ENCODE measurements at places on chromosomes 11 and 22.
A peak's percentile ranks its signal among the peaks of the same experiment; 100 is the strongest.

DNA sequence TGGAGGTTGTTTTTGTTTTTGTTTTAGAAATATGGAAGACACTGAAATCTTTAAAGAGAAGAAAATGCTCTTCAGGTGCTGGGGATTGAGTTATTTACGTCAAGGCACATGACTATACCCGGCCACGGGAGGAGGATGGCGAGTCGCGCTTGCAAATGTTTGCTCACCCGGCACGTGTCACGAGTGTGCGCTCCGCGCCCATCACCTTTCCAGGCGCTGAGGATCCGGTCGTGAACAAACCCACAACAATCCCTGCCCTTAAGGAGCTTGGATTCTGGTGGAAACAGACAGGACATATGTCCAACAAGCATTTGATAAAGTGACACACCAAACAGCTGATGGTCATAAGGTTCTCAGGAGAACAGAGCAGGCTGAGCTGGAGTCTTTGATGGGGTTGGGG lies 715.5 kb downstream of the BRD1 start:
- no peak for DNase-seq

- no peak for DNase-seq
These were observed 75.5 kb downstream of the MICAL2 start for GRCh38 chr11:12185914-12186313.

GRCh38 chr22:47310601-47311000 lies 548.2 kb downstream of the TBC1D22A start:
- DNase-seq = no peak

DNA sequence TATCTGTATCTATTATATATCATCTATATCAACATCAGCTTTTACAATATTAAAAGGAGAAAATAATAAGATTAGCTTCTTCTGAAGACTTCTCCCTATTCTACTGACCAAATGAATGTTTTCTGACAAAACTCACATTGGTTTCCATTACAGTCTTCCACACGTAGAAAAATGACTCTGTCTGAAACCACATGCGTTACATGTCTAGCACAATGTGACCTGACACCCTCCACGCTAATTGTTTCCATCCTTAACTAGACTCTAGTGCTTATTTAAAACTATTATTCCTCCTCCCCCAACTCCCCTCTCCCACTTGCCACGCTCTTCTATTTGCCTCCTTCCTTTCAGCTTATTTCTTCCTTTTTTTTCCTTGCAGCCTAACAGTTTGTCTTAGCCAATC lies 172.1 kb downstream of the ADAMTS15 start:
- DNase-seq = no peak

DNA sequence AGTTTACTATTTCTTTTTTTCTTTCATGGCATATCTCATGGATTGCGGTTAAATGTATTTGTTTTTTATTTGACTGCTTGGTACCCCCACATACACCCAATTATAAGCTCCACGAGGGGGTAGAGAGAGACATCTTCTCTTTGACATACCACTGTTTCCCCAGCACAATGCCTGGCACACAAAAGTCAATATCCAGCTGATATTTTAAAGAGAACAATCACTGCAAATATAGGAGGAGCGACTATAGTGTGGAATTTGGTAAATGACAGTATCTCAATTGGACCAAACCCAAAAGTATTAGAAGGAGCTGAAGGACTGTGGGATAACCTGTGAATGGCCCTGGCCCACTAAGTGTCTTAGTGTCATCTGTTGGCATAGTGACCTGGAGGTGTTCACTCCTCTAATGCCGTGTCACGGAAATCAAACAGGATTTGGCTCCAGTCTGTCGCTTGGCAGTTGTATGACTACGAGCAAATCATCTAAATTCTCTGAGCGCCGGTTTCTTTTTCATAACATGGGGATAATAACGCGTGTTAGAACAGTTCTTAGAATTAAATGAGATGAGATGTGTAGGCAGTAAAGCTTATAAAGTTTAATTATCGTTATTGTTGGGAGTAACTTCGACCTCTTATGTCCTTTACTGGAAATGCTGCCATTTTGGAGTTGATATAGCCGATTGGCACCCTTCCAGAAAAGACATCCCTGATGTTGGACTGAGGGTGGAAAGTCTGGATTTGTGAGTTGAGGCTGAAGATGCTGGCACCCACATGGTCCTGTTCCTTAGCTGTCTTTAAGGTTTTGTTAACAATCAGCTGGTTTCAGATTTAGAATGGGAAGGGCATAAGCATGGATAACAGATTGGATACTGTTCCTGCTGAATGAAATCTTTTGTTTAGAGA lies 144.5 kb downstream of the DBX1 start:
- no peak for DNase-seq

GRCh38 chr22:19478901-19479354 lies at the start of gene UFD1:
Gene UFD1, minus strand, starts transcription at chr22:19479193. Its CDS starts 108 bp downstream, at chr22:19479085.
- peak; percentile 59 for DNase-seq

- no peak for DNase-seq
These were observed 891.3 kb downstream of the OPCML start for GRCh38 chr11:132640952-132641351.

DNA sequence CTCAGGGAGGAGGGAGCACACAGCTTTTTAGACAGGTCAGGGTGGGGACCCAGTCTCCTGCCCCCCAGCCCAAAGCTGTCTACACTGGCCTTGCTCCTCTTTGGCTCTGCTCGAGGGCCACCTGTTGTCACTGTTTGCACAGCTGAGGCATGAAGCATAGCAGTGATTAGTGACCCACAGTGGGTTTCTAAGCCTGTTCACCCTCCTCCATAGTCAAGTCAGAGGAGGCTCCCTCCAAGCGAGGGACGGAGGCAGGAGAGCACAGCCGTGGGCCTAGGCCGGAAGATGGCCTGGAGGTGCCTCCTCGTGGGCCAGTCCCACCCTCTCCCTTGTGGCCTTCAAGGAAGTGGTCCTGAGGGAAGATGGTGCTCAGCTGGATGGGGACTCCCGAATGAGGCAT lies 241.1 kb downstream of the GRIK4 start:
- DNase-seq = no peak

DNA sequence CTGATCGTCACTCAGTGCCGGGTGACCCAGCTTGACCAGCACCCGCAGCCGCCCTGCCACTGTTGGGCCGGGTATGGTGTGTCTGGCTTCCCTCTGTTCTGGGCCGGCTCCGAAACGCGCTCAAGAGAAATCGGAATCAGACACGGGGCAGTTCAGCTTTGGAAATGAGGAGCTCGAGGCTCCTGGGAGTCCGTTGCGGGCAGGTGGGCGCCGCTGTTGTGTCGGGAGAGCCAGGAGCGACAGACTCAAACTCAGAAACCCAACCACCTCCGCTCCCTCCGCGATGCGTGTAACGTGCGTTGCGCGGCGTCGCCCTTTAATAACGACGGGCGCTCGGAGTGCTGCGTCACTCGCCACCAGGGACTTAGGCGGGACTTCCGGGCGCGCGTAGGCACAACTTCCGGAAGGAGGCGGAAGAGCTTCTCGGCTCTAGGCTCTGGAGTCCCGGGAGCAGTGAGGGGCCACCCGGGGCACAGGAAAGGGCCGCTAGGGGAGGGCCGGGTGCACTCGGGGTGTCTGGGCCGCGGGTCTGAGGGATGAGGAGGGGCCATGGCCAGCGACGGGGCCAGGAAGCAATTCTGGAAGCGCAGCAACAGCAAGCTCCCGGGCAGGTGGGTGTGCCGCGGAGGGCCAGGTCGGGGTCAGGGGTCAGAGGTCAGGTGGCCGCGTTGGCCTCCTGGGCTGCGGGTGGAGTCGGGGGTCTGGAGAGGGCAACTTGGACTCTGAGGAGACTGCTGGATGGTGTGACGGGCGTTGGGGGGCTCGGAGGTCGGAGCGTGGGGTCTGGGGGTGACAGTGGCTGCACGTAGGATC lies at the start of gene TBC1D22A:
Gene TBC1D22A (plus strand): TSS at position 413 of the 813 bp plus-strand sequence. CDS start 137 bp downstream, at position 550.
- DNase-seq = peak; percentile 93

DNA sequence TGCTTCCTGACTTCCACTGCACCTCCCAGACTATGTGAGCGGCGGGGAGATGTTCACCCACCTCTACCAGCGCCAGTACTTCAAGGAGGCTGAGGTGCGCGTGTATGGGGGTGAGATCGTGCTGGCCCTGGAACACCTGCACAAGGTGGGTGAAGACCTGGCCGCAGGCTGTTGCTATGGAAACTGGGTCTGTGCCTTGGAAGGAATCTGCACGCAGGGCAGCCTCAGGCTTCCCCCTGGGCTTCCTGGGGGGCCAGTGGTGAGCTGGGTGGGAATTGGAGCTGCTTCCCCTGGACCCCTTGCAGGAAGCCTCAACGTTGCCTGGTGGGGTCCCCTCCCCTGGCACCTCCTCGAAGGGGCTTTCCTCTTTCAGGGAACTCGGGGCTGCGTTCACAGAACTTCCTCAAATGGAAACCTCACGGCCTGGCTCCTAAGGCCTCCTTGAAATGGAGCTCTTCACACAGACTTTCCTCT lies 1.5 kb downstream of the RPS6KA4 start:
- DNase-seq = no peak

GRCh38 chr11:32430568-32431381 lies 4.6 kb downstream of the WT1 start:
- DNase-seq = no peak

GRCh38 chr22:20093418-20094196 lies 13.6 kb downstream of the DGCR8 start:
- DNase-seq = no peak

DNA sequence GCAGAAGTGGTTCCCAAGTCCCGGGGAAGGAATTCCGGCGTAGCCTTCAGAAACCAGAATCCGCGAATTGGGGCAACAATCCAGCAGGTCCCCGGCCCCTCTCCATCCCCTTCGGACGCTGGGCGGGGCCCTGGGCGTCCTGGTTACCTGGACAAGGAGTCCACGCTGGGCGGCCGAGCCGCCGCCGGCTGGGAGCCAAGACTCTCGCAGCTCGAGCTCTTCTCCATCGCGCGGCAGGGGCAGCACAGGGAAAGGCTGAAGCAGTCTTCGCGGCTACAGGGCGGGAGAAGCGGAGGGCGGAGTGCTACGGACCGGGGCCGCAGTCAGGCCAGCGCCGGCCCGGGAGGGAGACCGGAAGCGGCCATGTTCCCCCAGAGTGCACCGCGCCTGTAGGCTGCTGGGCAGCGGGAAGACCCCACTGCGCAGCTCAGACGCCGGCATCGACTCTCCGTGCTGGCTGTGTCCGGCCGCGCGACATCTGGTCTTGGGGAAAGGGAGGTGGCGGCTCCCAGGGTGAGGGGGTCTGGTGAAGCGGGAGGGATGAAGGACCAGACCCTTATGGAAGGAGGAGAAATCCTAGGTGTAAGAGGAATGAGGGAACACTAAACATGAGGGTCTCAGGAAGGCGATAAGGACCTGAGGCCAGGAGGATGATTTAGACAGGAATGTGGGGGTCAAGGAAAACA lies at the start of gene MTMR2:
Gene MTMR2 (minus strand): TSS at position 380 of the 686 bp plus-strand sequence. CDS start 153 bp downstream, at position 227.
- DNase-seq = peak; percentile 32

DNA sequence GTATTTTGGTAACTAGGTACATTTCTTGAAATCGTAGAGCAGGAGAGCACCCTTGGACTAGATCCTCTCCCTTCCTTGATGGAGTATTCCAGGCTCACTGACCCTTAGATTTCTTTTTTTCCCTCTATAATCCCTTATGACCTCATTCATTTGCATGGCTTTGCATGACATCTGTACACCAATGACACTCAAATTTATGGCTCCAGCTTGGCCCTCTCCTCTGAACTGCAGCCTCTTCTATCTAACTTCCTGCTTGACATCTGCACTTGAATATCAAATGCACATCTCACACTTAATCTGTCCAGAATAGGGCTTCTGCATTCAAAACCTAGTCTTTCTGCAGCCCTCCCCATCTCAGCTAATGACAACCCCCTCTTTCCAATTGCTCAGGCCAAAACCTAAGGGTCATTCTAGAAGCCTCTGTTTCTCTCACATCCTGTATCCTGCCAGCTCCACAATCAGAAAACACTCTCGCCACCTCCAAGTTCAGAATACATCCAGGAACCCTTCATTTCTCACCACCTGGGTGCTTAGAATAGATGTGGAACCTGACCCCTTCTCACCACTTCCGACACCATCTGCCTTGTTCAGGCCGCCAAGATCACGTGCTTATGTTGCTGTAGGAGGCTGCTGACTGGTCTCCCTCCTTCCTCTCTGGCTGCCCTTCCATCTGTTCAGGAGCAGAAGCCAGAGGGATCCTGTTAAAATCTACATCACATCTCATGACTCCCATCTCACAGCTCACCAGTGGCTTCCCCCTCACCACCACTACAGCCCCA lies 138.9 kb upstream of the MTNR1B start:
- DNase-seq = no peak

DNA sequence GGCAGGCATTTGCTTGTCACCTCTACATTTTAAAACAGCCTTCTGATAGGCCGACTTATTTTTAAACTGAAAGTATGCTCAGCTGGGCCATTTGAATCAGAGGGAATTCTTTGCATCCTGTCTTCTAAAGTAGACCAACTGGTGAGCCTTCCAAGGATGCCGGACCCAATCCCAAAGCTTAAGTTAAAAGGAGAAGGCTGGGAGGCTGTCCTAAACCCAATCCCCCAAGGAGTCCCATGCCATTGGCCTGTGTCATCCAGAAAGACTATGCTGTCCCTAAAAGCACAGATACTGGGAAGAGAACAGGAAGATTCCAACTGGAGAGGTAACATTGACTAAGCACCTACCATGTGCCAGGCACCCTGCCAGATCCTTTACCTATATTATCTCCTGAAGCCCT lies 18.0 kb downstream of the TENM4 start:
- no peak for DNase-seq

DNA sequence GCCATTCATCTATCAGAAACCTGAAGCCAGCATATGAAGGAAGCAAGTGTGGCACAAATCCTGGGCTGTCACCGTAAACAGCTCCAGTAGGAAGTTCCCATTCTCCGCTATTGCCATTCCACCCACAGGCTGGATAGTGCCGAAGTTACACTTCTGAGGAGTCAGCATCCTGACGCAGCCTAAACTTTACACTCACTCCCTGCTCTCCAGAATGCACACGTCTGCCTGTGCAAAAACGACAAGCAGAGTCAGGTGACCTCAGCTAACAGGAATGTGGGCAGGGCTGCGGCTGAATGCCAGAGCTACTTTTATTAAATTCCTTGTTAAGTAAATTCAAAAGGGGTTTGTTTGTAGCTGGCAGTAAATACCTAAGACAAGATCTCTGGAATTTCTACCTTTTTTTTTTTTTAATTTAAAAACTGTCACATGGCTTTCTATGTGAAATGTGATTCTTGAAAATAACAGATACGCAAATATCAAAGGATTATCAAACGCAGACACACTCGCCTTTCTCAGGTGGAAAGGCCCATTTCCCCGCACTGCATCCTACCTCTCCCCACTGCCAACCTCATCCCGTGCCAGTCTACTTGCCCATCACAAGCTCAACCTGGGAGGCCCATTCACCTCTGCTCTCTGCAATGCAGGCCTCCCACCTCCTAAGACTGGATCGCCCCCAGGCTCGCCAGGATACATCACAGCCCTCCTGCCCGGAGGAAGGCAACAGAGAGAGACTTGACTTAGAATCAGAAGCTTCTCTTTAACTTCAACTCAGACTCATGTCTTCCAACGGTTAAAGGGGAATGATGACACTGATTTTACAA lies 33.5 kb downstream of the NFRKB start:
- no peak for DNase-seq
